ENCODE measurements at places on chromosomes 3 and 15.

DNA sequence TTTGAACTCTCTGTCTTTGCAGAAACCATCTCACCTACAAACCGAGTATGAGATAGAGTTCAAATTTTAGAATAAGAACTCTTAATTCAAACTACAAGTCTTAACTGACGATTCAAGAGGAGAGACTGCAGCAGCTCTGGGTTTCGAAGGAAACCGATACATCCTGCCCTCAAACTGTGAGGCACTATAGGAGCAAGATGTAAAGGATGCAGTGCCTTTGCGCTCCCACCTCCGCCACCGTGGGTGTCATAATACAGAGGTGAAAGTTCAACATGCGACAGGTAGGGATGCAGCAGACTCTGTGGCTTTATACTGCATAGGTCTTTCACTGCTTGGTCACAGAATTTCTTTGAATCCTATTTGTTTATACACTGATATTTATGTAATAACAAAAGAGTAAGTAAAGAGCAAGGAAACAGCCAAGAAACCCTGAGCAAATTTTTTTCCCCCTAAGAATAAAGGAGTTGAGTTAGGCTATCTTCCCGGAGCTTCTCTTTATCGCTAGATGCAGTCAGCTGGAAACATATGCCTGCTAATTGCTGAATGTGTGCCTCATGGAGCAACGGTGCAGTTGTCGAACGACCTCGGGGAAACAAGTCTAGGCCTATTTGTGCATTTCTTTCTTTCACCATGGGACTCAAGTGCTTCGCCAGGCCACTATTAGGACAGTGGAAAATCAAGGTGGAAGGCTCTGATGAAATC, 1097.6 kb upstream of the CFAP20DC start:
- no peak for DNase-seq

GRCh38 chr15:88918738-88919137, 5.6 kb upstream of the MFGE8 start:
- DNase-seq = no peak

DNA sequence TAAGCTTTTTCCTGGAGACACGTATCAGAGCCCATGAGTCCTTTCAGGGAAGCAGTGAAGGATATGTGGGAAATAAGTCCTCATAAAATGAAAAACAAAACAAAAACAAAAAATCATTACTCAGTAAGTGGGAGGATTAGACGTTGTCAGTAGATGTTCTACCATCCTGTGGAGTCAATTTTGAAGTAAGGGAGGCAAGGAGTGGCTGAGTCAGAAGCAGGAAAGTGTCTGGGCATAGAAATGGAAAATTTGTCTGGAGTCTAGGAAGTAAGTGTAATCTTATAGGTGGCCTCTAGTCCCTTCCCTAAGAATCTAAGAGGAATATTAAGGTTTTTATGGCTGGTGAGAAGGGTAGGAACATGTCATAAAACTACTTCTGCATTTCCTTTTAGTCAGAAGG, 339.8 kb upstream of the SEMA6D start:
- DNase-seq = no peak

DNA sequence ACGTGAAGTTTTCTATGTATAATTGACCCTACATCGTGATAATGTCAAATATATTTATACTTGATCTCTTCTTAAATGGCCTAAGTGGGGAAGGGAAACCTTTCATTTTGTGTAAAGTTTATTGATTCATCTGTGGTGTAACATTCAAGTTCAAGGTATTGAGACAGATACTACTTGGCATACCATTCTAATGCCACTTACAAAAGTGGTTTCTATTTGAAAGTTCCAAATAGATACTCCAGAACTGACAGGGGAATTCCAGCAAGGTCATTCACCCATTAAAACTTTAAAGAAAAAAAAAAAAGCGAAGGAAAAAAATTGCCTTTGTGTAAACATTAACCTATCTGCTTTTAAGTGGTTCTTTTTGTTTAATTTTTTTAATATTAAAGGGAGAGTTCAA, 45.3 kb upstream of the MAP3K13 start:
- DNase-seq = no peak

DNA sequence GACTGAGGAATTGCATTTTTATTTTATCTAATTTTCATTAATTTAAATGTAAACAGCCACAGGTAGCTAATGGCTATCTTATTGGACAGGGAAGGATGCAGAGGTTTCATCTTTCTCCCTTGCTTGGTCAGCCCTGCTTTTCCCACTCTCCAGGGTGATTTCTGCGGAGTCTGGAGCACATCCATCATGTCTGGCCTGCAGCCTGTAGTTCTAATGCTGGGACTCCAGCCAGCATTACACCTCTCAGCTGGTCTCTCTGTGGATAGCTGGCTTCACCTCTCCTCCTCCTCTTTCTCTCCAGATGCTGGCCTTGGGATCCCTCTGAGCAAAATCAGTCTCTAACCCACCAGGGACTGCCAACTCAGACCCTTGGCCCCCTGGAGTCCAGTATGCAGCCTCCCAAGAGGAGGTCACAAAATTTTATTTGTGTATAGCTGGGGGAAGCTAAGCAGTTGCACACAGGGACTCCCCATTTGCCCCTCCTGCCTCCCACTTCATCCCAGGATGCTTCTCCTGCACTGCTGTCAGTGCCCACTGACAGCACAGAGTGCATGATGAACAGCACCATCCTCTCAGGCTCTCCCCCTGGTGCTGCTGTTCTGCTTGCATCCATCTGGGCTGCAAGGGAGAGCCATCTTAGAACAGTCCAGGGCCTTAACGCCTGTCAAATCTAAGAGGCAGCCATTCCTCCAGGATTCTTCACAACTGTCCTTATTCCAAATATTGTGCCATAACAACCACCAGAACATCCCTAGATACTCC, 1.7 kb downstream of the BFSP2 start:
- DNase-seq = no peak

GRCh38 chr3:90011131-90011530, 903.7 kb downstream of the EPHA3 start:
- DNase-seq = no peak
